ENCODE measurements at places on chromosomes 11 and 22.

DNA sequence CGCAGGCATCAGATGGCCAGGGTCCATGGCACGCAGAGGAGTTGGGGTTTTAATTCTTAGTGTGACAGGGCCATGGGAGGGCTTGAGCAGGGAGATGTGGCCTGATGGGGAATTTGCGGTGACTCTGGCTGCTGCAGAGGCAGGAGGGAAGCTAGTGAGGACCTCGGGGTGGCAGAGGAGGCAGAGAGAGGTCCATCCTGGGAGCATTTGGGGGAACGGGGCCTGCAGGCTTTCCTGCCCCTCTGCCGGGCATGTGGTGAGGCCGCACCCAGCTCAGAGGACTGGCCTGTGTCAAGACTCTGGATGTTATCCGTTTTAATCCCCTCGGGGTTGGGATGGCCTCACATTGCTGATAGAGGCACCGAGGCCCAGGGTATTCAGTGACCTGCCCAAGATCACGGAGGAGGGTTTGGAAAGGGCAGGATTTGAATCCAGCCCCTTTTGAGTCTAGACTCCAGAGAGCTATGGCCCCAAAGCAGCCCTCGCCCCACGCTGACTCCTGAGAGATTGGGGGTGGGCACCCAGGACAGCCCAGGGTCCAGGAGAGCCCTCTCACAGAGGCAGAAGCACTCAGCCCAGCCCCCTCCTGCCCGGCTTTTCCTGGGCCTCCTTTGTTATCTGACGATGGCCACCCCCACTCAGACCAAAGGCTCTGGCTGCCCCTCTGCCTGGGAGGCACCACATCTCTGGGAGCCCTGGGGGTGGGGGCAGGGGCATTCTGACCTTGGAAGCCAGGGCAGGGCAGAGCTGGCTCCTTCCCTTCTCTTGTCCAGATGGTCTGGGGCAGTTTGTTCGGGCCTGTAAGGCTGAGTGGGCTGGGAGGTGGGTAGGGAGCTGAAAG, 13.9 kb downstream of the MGAT3 start:
- DNase-seq: no peak

DNA sequence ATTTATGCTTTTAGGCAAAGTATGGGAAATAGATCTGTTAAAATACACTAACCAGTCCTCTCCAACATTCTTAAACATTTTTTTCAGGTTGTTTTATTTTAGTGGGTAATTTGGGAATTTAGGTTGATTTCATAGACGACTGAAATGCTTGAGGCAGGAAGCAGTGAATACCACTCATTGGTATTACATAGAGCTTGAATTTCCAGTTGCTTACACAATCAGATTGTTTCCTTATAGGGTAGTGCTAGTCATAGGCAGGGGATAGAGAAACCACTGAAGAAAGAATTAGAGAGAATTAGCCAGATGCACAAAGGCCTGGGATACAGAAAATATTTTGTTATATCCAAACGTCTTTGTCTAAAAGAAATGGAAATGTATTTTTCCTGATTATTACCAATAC, 23.9 kb upstream of the LYVE1 start:
- no peak for DNase-seq

DNA sequence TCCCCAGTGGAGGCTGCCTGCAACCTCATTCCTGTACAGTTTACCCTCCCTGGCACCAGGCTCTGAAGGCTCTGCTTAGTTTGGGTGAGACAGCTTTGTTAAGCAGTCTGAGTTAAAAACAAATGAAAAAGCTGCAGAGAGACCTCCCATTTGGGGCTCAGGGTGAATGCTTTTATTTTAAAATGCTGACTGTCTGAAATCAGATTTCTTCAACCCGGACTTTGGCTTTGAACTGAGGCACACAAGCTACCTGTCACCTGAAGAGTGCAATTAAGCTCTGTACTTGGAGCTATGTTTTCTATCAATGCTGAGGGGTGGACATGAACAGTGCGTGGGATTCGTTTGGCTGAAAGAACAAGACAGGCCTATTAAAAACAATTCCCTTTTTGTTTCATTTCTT, 217.5 kb upstream of the SORL1-AS1 start:
- no peak for DNase-seq

GRCh38 chr11:36186340-36187175, 102.7 kb downstream of the COMMD9 start:
- no peak for DNase-seq

- DNase-seq: no peak
Observed at GRCh38 chr22:27723158-27723557, 78.4 kb downstream of the MN1 start.

DNA sequence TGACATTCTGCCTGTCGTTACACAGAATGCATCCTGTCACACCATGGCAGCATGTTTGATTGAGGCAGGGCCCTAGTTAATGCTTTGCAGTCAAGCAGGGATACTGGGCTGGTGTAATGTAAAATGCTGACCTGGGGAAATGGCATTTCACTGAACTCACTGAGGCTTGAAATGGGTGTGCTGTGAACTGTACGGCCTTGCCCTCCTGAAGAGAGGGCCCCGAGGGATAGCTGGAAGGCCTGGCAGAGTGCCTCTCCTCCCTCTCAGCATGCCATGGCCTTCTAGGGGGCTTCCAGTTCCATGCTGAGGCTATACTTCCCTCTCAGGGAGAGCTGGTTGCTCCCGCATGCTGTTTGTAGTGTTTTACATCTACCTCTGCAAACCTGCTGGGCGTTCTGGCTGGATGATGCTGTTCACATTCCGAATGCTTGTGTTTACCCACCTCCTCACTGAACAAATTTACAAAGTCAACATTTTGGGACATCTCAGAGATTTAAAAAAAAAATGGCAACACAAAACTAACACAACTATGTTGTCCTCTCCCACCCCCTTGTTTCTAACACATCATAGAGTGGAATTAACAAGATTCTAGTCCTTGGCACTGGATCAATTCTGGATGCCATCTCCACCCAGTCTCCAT, 416.7 kb upstream of the CADM1 start:
- DNase-seq: no peak

DNA sequence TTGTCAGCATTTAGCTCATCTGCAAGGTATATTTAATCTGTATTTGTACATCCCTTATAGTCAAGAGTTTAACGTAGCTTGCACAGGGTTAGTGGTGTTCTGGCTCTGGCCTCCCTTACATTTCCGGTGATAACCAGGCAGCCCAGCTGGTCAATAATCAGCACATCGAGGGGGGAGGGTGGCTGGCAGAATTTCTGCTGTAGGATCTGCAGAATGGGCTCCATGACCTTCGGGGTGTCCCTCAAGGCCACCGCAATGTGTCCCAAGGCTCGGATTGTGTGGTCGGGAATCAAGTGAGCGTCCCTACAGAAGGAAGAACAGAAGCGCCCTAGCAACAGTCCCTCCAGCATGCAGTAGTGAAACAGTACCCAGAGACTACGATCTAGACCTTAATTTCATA, 25.1 kb downstream of the SERPIND1 start:
- no peak for DNase-seq

GRCh38 chr11:110242746-110243145, 53.7 kb downstream of the RDX start:
- no peak for DNase-seq

DNA sequence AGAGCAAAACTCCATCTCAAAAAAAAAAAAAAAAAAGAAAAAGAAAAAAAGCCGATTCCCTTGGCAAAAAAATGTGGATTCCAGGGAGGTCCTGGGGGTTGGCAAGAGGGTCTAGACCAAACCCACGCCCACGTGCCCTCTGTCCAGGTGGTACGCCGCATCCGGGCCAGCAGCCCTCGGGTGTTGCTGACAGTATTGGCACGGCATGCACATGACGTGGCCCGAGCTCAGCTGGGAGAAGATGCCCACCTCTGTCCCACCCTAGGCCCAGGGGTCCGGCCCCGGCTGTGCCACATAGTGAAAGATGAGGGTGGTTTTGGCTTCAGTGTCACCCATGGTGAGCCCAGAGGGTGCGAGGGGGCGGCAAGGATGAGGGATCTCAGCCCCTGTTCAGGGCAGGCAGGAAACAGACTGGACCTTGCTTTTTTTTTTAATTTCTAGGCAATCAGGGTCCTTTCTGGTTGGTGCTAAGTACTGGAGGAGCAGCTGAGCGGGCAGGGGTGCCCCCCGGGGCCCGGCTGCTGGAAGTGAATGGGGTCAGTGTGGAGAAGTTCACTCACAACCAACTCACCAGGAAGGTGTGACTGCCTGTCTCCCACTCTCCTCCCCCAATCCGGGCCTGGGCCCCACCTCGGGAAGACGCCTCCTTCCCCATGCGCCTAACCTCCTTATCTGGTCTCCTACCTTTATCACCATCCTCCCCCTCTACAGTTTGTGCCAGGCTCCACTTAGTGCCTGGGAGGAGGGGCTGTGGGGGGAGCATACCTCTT, 2.0 kb downstream of the NHERF4 start:
- DNase-seq: no peak

DNA sequence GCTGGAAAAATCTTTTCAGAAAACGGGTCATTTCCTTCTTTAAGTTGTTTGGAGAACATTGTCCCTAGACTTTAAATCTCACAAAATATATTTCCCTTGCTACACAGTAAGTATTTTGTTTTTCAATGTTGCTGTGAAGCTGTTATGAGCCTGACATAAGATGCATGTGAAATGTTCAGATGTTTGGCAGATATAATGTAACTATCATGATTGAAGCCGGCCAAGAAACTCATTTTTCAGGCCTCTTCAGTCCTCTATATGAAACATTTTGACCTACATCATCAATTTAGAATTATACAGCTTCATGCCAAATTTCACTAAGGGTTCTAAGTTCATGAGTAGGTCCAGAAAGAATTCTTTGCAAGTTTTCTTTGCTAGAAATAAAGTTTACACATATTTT, 133.8 kb downstream of the JRKL start:
- DNase-seq: no peak

GRCh38 chr11:66467034-66467659, 442 bp downstream of the PELI3 start:
- DNase-seq: peak; percentile 55

- DNase-seq: no peak
Observed at GRCh38 chr22:24072361-24072760, 61.3 kb downstream of the CABIN1 start.

DNA sequence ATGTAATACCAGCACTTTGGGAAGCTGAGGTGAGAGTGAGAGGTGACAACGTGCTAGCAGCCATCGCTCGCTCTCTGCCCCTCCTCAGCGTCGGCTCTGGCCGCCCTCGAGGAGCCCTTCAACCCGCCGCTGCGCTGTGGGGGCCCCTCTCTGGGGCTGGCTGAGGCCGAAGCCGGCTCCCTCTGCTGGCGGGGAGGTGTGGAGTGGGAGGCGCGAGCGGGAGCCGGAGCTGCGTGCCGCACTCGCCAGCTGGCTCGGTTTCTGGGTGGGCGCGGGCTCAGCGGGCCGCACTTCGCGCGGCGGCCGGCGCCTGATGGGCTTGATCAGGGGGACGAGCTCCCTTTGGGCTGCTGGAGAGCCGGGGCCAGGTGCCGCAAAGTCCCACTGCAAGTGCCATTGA, 98.9 kb upstream of the UBASH3B start:
- DNase-seq: no peak

DNA sequence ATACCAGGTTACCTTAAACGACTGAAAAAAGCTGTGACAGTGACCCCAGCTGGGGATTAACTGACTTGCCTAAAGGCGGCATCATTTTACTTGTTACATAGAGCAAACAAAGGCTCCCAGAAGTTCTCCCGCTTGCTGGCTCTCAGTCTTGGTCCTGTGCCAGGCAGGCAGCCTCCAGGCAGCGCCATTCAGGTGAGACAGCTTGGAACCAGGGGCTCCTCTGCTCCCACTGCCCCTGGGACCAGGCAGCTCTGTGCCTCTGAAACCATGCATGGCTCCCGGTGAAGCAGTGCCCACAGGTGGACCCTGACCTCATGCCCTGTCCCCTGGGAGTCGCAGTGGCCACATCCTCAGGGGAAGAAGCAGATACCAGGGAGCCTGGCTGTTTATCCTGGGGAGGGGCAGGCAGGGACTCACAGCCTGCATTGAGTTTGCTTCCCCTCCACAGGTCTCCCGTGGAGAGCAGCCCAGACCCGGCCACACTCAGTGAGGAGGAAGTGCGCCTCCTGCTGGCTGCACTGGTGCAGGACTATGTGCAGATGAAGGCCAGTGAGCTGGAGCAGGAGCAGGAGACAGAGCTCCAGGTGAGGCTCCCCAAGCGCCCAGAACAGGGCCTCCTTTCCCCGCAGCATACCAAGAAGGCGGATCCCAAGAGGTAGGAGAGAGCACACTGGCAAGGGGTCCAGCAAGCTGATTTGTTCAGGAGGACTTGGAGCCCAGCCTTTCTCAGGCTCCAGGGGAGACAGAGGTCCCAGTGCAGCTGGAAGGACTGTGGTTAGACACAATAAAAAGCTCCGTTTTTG, 15.6 kb upstream of the CYP2R1 start:
- DNase-seq: no peak

DNA sequence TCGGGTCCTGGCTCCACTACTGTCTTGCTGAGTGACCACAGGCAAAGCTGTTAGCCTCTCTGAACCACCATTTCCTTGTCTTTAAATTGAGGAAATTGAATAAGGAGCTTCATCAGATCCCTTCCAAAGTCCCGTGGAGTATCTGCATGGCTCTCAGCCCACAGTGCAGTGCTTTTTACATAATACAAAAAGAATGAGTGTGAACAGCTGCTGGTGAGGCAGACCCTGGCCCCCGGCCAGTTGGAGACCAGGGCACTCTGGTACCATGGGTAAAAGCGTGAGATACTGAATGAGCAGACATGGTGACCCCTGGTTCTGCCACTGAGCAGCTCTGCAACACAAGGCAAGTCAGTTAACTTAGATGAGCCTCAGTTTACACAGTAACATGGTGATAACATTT, 86.8 kb downstream of the GALNT18 start:
- no peak for DNase-seq

GRCh38 chr11:2444821-2445745, at the start of gene KCNQ1:
KCNQ1 (plus strand) TSS chr11:2445008; CDS start chr11:2445099, 91 bp downstream.
- DNase-seq: peak; percentile 67

- DNase-seq: peak; percentile 83
Observed at GRCh38 chr22:37681556-37682049, 4.5 kb upstream of the NOL12 start.

DNA sequence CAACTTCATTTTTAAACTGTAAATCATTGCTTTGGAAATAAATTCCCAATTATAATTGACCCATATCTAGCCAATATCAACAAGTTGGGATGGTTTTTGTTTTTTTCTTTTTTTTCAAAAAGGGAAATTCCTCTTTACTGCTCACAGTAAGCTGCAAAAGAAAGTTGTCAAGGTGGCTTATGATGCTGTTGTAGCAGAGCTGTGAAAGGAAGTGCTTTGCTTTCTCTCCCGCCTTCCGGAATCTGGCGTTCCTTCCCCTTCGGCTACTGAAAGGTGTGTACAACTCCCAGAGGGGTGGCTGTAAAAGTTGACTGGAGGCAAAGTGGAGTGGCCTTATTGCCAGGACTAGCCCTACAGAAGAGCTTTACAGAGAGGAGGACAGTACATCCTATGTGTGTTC, 16.2 kb upstream of the ADSL start:
- no peak for DNase-seq

DNA sequence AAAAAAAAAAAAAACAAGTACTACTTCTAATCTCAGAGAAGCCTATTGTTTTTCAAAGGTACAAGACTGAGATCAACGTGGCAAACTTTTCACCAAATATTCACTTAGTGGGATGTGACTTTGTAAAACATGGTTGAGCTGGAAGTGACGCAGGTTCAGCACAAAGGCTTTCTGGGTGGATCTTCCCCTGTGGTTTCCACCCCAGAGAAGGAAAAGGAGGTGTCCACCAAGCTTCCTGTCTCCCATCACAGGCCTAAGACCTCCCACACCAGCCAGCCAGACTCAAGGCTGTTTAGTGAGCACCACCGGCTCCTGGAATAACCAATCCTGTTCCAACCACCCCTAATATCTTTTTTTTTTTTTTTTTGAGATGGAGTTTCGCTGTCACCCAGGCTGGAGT, 5.7 kb downstream of the TMEM184B start:
- no peak for DNase-seq

- DNase-seq: no peak
Observed at GRCh38 chr22:37703906-37704305, 7.1 kb downstream of the TRIOBP start.
